ENCODE measurements at places on chromosomes 11 and 22.

DNA sequence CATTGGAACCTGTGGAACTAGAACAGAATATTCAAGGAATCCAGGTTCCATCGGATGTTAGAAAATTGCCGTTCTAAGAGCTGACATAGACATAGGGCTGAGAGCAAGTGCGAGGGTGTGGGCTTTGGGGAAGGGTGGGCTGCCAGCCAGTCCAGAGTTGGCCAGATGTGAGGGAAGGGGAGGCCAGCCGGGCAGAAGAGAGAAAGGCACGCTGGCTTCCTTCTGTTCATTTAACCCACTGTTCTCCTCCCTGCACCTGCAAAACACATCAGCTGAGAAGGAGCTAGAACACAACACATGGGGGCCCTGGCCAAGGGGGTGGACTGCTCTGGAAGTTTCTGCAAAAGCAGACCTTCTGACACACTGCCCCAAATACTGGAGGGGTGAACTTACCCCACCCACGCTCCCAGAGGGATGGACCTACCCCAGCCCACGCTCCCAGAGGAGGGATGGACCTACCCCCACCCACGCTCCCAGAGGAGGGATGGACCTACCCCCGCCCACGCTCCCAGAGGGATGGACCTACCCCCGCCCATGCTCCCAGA, 98.0 kb downstream of the SHANK2 start:
- H3K4me3 ChIP-seq: no peak overlapping the region
- DNase-seq: no peak
- no peaks in the 10 kb centered on the region for H3K4me1 ChIP-seq
- no peaks in the 10 kb centered on the region for H3K27me3 ChIP-seq
- H3K27ac ChIP-seq: no peak overlapping the region

DNA sequence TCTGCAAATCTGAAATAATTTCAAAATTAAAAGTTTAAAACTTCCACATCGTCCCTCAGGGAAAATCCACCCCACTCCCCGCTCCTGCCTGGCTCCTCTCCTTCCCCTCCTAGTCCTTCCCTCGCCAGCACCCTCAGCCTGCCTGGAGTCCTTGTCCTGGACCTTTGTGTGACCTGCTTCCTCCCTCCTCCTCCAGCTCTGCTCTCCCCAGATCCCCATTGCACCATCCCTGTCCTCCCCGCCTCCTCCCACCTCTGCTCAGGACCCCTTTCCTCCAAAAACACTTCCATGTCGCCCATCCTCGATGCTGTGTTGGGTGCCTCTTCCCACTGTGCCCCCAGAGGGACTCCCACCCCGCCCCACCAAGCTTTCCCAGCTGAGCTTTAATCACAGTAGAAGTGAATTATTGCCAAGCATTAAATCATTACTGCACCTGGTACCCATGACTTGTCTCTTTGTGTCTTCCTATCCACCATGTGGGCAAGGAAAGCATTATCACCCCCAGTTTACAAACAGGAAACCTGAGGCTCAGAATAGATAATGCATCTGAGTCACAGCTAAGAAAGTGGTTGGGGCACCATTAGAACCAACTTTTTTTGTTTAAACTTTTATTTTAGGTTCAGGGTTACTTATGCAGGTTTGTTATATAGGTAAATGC, 2.4 kb upstream of the ZP1 start:
- DNase-seq: no peak
- no peaks in the 10 kb centered on the region for H3K4me1 ChIP-seq

DNA sequence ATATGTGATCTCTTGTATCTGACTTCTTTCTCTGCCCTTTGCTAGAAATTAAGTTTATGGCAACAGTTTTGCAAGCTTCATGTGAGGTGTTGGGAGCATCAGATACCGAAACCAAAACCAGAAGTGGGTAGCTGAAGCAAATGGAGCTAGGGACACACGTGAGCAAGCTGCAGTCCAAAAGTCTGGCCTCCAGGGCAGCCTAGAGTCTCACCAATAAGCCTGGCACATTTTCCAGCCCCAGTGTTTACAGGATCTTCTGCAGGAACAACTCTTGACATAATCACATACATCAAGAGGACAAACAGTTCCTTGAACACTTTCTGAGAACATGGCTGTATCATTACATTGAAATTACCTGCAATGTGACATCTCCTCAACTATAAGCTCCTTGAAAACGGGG, 114.1 kb downstream of the LARGE1 start:
- H3K27me3 ChIP-seq: no peaks in the 10 kb centered on the region
- no peak for DNase-seq
- H3K36me3 ChIP-seq: no peaks in the 10 kb centered on the region
- peaks cover 7% of the 10 kb centered on the region for H3K4me1 ChIP-seq

GRCh38 chr11:61083601-61084147, 18.6 kb upstream of the CD5 start:
- no peaks in the 10 kb centered on the region for H3K27me3 ChIP-seq
- H3K4me3 ChIP-seq: no peak overlapping the region
- H3K36me3 ChIP-seq: no peaks in the 10 kb centered on the region
- H3K27ac ChIP-seq: no peak overlapping the region
- DNase-seq: no peak

DNA sequence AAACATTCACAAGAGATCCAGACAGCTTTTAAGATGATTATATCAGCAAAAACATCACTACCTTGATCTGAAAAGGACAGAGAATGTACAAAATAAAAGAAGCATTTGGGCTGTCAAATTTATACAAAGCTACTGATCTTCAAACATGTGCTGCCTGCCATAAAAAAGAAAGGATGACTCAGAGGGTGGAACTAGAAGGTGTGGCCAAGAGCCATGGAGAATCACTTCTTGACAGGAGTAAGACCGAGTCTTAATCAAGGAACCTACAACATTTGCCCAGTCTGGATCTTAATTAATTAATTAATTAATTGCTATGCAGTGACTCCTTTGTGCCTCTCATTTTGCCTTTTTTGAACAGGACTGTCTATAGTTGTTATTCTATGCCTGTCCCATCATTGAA, 33.2 kb downstream of the C11orf96 start:
- no peak overlapping the region for H3K4me3 ChIP-seq
- H3K27ac ChIP-seq: no peak overlapping the region
- H3K27me3 ChIP-seq: no peaks in the 10 kb centered on the region
- no peaks in the 10 kb centered on the region for H3K4me1 ChIP-seq
- H3K36me3 ChIP-seq: no peaks in the 10 kb centered on the region

- no peak overlapping the region for H3K27ac ChIP-seq
- no peak for DNase-seq
- no peak overlapping the region for H3K4me3 ChIP-seq
- H3K27me3 ChIP-seq: no peaks in the 10 kb centered on the region
Measured at GRCh38 chr11:30254307-30255298, 23.8 kb downstream of the FSHB start.
